ENCODE measurements at places on chromosomes 12 and 14. TPM values are rescaled to one million over a fixed set of nuclear protein-coding genes. Genes with fewer than 3 reads are reported as not detected.

The NAV3 gene
- 5.4 TPM for total RNA-seq

The NANOG gene
- not detected for total RNA-seq

The OR10P1 gene
- total RNA-seq = not detected

The RNF212B gene
- total RNA-seq = not detected

The AVPR1A gene
- under 0.01 TPM for total RNA-seq

The ST8SIA1 gene
- total RNA-seq = 0.17 TPM

DNA sequence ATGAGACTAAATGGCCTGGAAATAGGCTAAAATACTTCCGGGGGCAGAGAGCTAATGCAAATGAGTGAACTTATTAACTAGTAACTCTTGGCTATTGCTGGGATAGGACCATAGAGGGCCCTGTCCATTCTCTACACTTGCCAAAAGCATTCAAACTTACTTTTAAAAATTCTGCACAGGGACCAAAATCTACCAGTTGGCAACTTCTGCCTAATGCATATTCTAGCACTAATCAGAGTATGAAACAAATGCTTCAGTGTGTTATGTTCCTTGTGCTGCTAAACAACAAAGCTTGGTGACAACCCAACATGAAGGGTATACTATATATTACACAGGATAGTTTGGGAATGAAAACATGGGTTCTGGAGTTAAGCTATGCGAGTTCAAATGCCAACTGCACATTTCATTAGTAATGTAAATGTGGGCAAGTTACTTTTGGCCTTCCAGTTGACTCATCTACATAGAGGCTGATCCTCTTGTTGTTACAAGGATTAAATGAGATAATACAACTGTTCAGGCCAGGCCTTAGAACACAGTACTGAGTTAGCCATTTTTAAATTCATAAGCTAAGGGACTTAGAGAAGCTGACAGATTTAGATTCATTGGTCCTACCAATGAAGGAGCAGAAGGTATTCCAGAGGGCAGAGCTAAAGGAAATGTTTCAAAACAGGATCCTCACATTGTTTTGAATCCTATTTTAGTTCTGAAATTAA lies 32.4 kb downstream of the HIGD1C start:
- DNase-seq = no peak

DNA sequence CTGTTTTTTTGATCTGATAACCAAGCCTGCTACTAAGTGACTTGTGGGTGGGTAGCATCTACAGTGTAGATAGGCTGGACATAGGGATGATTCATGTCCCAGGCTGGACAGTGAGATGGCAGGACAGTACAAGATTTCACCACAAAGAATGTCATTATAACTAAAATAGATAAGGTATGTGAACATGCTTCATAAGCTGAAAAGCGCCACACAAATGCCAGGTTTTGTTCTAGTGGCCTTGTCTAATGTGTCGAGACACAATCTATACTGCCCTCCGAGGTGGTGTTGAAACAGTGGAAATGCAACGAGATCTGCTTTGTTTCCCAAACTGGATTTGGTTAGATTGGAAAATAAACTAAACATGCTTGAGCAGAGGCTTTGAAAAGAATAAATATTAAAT lies 4.4 kb downstream of the LGALS3 start:
- peak; percentile 60 for DNase-seq

DNA sequence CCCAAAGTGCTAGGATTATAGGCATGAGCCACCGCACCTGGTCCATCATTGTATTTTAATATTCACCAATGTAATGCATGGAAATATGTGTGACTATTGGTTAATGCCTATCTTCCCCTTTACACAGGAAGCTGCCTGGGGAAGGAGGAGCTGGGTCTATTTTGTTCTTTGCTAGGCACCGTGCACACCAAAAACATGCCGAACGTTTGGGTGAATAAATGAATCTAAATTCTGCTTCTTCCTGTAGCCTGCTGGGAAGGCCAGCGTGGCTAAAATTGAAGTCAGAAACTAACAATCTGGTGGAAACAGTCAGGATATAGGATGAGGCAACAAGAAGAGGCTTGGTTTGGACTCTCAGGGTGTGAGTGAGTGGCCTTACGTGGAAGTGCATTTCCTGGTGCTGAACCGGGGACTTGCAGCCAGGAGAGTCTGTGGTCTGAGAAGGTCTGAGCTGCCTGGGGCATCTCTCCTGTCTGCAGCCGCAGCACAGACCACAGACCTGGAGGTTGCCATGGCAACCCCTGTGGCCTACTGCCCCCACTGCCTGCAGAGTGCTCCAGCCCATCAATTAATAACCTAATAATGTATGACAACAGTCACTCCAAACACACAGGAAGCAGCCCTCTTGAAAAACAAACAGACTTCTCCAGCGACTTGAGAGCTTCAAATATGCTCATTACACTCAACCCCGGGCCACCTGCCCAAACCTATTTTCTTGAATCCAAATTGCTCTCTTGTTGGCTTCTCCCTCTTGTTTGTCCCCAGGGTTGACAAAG lies 5.5 kb upstream of the GPR68 start:
- DNase-seq = peak; percentile 40

DNA sequence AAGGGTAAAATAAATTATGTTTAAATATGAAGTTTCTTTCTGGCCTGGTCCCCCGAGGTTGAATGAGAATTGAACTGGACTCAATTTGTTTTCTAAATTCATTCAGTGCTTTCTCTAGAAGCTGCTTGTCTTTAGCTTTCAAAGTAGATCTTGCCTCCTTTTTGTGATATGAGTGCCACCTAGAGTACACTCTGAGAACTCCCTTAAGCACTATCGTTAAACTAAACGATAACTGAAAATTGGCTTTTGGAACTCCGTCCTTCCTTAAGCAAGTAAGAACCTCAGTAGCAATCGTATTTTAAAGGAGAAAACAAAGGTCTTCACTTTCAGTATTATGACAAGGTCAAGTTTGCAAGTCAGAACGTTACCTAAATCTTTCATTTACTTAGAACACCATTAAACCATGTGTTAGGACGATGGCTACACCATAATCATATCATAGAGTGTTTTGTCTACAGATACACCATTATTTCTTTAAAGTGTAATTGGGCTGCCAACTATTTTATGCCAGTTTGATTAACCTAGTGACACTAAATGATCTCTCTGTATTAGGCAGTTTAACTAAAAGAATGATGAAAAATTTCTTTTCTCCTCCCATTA lies 364.8 kb downstream of the SNAPC1 start:
- peak; percentile 76 for DNase-seq

GRCh38 chr12:46534327-46534840 lies 161.8 kb upstream of the SLC38A2 start:
- peak; percentile 65 for DNase-seq

GRCh38 chr12:25829192-25829591 lies 129.3 kb upstream of the RASSF8 start:
- DNase-seq = peak; percentile 96

DNA sequence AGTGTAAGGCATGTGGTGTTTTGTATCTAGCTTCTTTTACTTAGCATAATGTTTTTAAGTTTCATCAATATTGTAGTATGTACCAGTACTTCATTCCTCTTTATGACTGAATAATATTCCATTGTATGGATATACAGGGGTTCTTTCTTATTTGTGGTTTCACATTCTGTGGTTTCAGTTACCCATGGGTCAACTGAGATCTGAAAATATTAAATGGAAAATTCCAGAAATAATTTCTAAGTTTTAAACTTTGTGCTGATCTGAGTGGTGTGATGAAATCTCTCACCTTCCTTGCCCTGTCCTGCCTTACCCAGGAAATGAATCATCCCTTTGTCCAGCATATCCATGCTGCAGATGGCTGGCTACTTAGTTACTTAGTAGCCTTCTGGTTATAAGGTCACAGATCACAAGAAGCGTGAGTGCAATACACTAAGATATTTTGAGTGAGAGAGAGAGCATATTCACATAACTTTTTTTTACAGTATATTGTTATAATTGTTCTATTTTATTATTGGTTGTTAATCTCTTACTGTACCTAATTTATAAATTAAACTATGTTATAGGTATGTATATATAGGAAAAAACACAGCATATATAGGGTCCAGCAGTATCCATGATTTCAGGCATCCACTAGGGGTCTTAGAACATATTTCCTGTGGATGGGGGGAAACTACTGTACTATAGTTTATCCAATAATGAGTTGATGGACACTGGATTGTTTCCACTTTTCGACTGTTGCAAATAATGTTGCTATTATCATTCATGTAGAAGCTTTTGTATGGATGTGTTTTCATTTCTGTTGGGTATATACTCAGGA lies 59.6 kb upstream of the LRTM2 start:
- peak; percentile 85 for DNase-seq

- no peak for DNase-seq
Observed at GRCh38 chr12:32587581-32588495, 91.3 kb upstream of the DNM1L start.

DNA sequence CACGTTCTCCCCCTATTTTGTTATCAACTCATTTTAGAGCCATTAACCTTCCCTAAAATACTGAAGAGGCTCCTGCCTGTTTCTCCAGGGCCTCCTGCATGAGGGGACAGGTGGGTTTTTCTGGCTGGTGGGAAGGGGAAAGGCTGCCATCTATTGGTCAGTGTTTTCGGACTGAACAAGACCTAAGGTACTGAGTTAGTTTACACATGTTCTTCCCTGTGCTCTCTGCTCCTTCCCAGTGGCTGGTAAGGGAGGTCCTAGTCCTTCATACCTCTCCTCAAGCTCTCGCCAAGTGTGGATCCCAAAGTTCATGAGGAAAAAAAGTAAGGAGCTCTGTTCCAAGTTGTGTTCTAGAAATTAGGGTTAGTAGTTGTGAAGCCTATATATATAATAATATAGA lies 357.5 kb downstream of the FSCB start:
- DNase-seq = no peak

DNA sequence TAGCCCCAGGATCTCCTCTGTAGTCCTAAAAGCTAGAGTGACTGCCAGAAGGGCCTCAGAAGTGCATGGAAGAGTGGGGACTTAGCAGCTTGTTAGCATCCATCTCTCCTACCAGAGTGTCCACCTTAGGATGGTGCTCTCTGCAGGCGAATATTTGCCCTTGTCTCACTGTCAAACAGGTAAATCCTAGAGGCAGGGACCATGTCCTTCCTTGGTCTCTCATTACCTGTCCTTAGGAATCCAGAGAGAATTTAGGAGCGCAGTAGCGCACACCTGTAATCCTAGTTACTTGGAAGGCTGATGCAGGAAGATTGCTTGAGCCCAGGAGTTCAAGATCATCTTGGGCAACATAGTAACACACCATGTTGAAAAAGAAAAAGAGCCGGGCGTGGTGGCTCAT lies 21.4 kb downstream of the AGAP2 start:
- no peak for DNase-seq

GRCh38 chr12:95418142-95418541 lies 55.8 kb upstream of the METAP2 start:
- DNase-seq = no peak

- DNase-seq = no peak
Observed at GRCh38 chr14:33350366-33350990, 411.8 kb downstream of the NPAS3 start.

All from dermis blood vessel endothelial cell (primary cell).